NCI-H446 (cell line): ENCODE measurements at places on chromosomes 2 and 18.

GRCh38 chr18:50832754-50833153 lies 12.9 kb upstream of the MRO start:
- DNase-seq = no peak

- DNase-seq = no peak
Observed at GRCh38 chr2:132999421-132999820, 329.4 kb upstream of the LYPD1 start.

DNA sequence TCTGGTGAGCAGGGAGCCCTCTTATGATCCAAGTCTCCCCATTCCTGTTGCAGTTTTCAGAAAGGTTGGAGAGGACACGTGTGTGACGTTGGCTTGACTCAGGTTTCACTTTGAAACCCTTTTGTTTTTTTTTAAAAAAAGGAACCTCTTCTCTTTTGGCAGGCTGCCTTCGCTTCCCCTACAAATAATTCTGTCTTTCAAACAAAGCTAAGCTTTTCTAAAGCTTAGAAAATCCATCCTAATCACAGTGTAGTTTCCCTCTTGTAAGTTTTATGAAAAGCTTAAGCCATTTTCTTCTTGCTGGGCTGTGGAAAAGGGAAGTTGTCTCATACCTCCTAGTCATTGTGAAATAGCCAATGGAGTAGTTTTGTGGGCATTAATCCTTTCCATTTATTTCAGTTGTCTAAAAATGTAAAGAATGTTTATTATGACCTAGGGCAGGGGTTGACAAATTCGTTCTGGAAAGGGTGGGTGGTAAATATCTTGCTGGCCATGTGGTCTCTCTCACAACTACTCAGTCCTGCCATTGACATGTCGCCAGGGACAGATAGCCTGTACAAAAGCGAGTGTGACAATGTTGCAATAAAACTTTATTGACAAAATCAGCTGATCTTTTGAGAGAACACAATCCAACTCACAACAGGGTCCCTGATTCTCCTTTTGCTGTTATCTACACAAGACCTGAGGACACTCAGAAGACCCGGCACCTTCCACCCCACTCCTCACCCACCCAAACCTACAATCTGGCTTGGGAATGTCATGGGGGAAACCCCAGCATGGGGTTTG lies 878.8 kb downstream of the RNF144A start:
- no peak for DNase-seq

- DNase-seq = no peak
Observed at GRCh38 chr18:51153659-51154371, 43.7 kb downstream of the MEX3C start.

DNA sequence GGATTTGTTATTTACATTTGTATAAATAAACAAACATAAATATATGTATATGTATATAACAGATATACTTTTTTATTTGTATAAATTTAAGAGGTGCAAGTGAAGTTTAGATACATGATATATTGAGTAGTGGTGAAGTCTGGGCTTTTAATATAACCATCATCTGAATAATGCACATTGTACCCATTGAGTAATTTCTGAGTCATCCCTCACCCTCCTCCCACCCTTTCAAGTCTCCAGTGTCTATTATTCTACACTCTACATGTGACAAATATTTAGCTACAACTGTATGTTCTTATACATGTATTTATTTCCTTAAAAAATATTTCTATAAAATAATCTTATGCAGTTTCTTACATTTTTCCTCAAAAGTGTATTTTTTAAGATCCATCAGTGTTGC lies 358.7 kb upstream of the TFPI start:
- DNase-seq = no peak

- DNase-seq = no peak
Observed at GRCh38 chr2:101714118-101714517, 16.6 kb downstream of the MAP4K4 start.

DNA sequence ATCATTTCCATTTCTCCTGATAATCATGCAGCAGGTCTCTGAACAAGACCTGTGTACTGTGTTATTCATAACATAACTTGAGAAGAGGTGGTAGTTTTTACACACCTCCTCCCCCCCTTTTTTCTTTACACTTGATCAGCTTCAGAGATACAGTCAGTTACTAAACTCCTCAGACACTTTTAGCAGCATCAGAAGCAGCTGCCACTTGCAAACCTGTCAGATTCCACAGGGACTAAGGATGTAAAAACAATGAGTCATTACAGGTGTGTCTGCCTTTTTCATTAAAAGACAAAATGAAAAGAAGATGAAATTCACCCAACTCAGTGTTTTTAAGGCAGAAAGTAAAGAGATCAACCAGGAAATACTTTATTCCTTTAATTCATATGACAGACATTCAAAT lies 254.0 kb downstream of the NRXN1 start:
- DNase-seq = no peak

GRCh38 chr2:207974216-207974605 lies 51.1 kb downstream of the PLEKHM3 start:
- DNase-seq = no peak

GRCh38 chr2:218873359-218874194 lies 7.1 kb upstream of the WNT10A start:
- DNase-seq = no peak

- no peak for DNase-seq
Observed at GRCh38 chr2:133574620-133575019, 6.4 kb upstream of the NCKAP5 start.

- DNase-seq = no peak
Observed at GRCh38 chr2:126669772-126670171, 13.8 kb downstream of the GYPC start.

DNA sequence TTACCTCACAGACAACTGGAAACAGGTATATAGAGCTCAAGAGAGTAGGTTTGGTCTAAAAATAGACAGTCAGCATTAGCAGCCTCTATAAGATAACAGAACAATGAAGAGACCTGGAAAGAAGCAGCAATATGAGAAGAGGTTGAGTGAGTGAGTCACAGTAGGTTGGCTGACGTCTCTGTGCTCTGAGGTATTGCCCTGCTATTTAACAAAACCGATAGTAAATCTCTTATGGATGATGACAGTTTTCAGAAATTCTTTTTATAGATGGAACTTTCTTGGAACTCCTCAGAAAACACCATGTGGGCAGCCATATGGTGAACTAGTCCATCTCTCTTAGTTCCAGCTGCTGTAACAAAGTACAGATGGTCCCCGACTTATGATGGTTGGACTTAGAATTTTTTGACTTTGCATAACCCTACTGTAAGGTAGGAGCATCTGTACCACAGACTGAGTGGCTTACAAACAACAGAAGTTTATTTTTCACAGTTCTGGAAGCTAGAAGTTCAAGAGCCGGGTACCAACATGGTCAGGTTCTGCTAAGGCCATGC lies 123.5 kb downstream of the MBD2 start:
- peak; percentile 82 for DNase-seq

- DNase-seq = no peak
Observed at GRCh38 chr18:60295674-60296073, 76.9 kb downstream of the MC4R start.

DNA sequence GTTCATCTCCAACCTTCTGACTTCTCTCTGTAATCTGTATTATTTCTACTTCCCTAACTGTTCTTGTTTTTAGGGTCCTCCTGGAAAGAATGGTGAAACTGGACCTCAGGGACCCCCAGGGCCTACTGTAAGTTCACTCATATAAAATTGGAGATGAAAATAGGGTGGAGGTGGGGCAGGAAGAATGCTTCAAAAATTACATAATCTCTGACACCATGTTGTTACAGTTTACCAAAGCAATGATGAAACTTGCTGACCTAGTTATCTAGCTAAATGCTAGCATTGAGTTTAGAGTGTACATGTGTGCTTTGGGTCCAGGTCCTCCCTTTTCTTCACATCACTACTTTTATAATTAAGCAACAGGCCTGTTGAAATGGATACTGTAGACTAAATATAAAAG lies 23.1 kb downstream of the COL3A1 start:
- DNase-seq = no peak

DNA sequence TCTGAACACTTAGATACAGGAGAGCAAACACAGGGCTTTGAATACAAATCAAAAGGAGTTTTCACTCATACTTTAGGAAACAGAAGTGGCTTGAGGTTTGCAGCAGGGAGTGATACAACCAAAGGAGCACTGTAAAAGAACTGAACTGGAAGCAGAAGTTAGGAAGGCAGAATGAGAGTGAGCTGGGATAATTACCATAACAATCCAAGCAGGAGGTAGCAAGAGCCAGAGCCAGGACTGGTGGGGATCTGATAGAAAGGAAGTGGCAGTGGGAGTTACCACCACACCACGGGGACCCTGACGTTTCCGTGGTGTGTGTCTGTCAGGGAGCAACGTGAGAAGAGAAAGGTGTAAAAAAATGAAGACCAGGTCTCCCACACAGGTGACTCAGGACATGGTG lies 81.3 kb upstream of the EPB41L3 start:
- no peak for DNase-seq

DNA sequence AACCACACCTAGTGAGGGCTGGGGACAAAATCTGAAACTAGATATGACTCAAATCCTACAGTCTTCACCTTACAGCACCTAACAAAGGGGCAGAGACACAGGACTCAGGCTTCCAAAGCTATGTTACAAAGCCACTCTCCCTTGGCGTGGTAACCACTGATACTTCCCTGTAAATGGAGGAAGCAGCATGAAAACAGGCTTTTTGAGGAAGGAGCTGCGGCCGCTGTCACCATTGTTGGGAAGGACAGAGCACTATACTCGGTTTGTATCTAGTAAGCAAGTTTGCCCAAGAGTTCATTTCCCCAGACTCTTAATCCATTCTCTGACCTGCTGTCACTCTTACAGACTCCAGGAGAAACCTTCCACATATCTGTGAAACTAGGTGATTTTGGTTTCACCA lies 60.3 kb downstream of the LONRF2 start:
- DNase-seq = no peak

DNA sequence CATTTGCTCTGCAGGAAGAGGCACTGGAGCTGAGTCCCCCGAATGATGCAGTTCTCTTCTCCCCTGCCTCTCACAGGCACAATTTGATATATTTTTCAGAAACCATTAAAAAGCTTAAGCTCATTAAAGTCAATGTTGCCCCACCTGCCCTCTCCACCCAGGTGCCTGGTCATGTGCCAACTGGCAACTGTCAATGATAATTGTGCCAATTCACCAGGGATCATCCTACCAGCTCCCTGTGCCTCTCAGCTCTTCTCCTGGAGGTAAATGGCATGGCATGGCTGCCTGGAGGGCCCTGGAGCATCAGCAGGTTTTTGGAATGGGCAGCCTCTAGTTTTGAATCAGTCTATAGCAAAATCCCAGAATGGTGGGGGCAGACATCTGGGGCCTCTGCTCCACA lies 279.6 kb upstream of the ID2 start:
- no peak for DNase-seq

GRCh38 chr2:48824116-48824515 lies 68.6 kb upstream of the LHCGR start:
- no peak for DNase-seq

DNA sequence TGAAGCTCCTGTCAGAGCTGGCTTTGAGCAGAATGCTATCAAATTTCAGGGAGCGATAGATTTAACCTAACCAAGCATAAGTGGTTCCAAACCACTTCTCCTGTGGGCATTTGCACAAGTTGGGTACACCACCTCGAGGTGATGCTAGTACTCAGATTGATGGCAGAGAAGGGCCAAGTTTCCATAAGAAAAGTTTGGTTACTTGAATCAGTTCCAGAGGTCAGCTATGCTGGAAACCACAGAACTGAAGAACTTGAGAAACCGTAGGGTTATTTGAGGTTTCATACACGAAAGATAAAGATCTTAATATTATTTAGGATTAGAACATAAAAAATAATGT lies 238.2 kb upstream of the SOX11 start:
- DNase-seq = no peak

- no peak for DNase-seq
Observed at GRCh38 chr2:175557810-175558377, 376.4 kb upstream of the ATP5MC3 start.

- no peak for DNase-seq
Observed at GRCh38 chr18:73739098-73739497, 408.5 kb downstream of the FBXO15 start.

GRCh38 chr2:69449906-69450305 lies 12.7 kb upstream of the NFU1 start:
- no peak for DNase-seq

- no peak for DNase-seq
Observed at GRCh38 chr18:49075681-49076080, 124.9 kb upstream of the SMAD7 start.

DNA sequence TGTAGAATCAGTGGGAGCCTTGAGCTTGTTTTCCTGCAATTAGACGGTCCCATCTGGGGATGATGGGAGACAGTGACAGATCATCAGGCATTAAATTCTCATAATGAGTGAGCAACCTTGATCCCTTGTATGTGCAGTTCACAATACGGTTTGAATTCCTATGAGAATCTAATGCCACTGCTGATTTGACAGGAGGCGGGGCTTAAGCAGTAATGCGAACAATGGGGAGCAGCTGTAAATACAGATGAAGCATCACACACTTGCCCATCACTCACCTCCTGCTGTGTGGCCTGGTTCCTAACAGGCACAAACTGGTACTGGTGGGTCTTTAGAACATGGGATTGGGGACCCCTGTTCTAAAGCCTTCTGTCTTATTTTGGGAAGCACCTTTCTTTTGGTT lies 17.9 kb upstream of the NYAP2 start:
- no peak for DNase-seq

DNA sequence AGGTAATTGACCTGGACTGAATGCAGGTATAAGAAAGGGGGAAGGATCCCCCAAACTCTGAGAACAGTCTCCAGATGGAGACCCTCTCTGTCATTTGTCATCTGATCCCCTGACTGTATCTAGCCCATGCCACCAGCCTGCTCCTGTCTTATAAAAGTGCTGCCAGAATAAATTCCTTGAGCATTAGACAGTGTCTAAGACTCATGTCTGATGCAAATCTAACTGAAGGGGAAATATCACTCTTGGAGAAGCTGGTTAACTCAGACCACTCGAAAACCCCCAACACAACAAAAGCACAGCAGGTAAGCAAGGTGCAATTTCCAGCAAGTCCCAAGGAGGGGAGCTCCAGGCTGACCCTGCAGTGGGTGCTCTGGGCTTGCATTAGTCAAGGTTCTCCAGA lies 40.9 kb upstream of the KDM3A start:
- DNase-seq = no peak

GRCh38 chr2:74578408-74578807 lies 23.9 kb downstream of the DOK1 start:
- no peak for DNase-seq

GRCh38 chr2:16644221-16644925 lies 21.3 kb downstream of the CYRIA start:
- no peak for DNase-seq

GRCh38 chr2:239436669-239437335 lies 36.0 kb upstream of the HDAC4 start:
- DNase-seq = no peak
